ENCODE measurements at places on chromosomes 13 and 19. TPM values are rescaled to one million over a fixed set of nuclear protein-coding genes. Genes with fewer than 3 reads are reported as not detected.
A peak's percentile ranks its signal among the peaks of the same experiment; 100 is the strongest.

GRCh38 chr13:100520936-100521850 lies 67.4 kb downstream of the GGACT start:
- no peaks in the 10 kb centered on the region for H3K36me3 ChIP-seq
- H3K4me1 ChIP-seq: no peaks in the 10 kb centered on the region
- DNase-seq: no peak
- no peak overlapping the region for H3K27ac ChIP-seq
- H3K4me3 ChIP-seq: no peak overlapping the region

GRCh38 chr19:42206871-42207755 lies 10.4 kb downstream of the DEDD2 start:
- H3K27me3 ChIP-seq: no peaks in the 10 kb centered on the region
- DNase-seq: no peak
- peak overlapping the region; percentile 67 for H3K27ac ChIP-seq
- peaks cover 32% of the 10 kb centered on the region for H3K4me1 ChIP-seq
- no peak overlapping the region for H3K4me3 ChIP-seq

DNA sequence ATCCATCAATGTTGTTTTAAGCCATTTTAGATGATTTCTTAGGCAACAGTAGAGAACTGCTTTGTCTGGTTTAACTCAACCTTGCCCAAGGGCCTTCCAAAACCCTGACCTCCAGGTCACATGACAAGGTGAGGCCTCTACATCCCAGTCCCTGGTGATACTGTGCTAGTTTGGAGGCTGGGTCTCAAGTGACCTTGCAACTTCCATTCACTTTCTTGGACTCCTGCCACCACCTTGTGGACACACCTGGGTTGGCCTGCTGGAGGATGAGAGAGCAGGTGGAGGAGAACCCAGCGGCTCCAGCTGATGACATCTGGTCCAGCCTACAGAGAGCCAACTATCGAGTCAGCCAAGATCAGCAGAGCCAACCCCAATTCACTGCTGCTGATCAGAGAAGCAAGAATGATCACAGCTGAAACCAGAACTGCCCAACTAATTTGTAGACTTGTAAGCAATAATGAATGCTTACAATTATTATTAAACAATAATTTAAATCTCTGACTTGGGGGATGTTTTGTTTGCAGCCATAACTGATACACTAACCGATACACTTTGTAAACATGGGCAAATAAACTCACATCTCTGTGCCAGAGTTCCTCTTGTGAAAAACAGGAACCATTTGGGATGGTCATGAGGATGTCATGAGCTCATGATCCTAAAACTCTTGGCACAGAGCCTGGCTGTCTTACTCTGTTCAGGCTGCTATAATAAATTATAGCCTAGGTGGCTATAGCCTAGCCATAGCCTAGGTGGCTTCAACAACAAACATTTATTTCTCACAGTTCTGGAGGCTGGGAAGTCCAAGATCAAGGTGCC lies 11.5 kb downstream of the FAM187B start:
- H3K36me3 ChIP-seq: no peaks in the 10 kb centered on the region
- no peak for DNase-seq
- no peak overlapping the region for H3K4me3 ChIP-seq

GRCh38 chr13:36074659-36075058 lies 56.5 kb downstream of the DCLK1 start:
- H3K27ac ChIP-seq: no peak overlapping the region
- DNase-seq: no peak
- H3K27me3 ChIP-seq: no peaks in the 10 kb centered on the region
- H3K4me3 ChIP-seq: no peak overlapping the region

GRCh38 chr19:4830768-4831265 lies 695 bp downstream of the TICAM1 start:
- peaks cover 15% of the 10 kb centered on the region for H3K4me1 ChIP-seq
- no peak for DNase-seq
- H3K36me3 ChIP-seq: peaks cover 8% of the 10 kb centered on the region
- peak overlapping the region; percentile 89 for H3K4me3 ChIP-seq
- H3K27ac ChIP-seq: peak overlapping the region; percentile 44

- H3K36me3 ChIP-seq: peaks cover 14% of the 10 kb centered on the region
- peaks cover 56% of the 10 kb centered on the region for H3K4me1 ChIP-seq
Measured at GRCh38 chr19:1237754-1238368, at the start of gene CBARP. Gene CBARP (minus strand): TSS chr19:1238005. CDS start chr19:1236100, 1,905 bp downstream.

DNA sequence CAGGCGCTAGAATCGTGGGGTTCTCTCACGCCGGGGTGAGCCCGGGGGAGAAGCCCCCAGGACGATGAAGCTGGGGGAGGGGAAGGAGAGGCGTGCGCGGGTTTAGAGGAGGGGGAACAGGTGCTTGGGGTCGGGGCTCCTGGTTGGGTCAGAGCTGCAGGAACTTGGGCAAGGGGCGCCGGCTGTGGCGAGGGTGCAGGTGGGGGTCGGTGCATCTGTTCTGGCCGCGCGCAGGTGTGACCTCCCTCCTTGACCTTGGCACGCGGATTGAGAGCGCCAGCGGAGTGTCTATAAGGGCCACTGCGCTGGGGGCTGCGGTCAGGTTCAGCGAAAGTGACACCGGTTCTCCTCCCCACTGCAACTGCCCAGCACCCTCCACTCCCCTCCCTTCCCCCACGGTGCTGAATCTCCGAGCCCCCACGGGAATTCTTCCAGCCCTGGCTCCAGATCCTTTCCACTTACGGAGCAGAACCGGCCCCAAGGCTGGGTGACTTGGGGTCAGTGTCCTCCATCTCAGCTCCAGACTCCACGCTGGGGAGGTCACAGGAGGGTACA lies 618 bp downstream of the TMEM38A start:
- no peak for DNase-seq
- H3K4me3 ChIP-seq: peak overlapping the region; percentile 77
- peaks cover 16% of the 10 kb centered on the region for H3K4me1 ChIP-seq
- peaks cover 25% of the 10 kb centered on the region for H3K36me3 ChIP-seq
- no peak overlapping the region for H3K27ac ChIP-seq

- peaks cover 99% of the 10 kb centered on the region for H3K36me3 ChIP-seq
- DNase-seq: peak; percentile 54
- no peak overlapping the region for H3K4me3 ChIP-seq
- H3K27me3 ChIP-seq: no peaks in the 10 kb centered on the region
Measured at GRCh38 chr19:41299755-41300089, 10.2 kb upstream of the CCDC97 start.

GRCh38 chr19:10513223-10513622 lies 4.0 kb downstream of the S1PR5 start:
- no peaks in the 10 kb centered on the region for H3K36me3 ChIP-seq
- H3K27ac ChIP-seq: no peak overlapping the region
- H3K4me1 ChIP-seq: peaks cover 21% of the 10 kb centered on the region
- peaks cover 71% of the 10 kb centered on the region for H3K27me3 ChIP-seq
- H3K4me3 ChIP-seq: no peak overlapping the region

GRCh38 chr13:46354156-46355087 lies 32.6 kb downstream of the RUBCNL start:
- peak; percentile 89 for DNase-seq
- peak overlapping the region; percentile 78 for H3K27ac ChIP-seq
- H3K36me3 ChIP-seq: no peaks in the 10 kb centered on the region
- no peaks in the 10 kb centered on the region for H3K27me3 ChIP-seq

The EPSTI1 gene
- 21.3 TPM for total RNA-seq

The THAP8 gene
- 1.1 TPM for total RNA-seq

The KCNK6 gene
- 0.34 TPM for total RNA-seq

The COMP gene
- not detected for total RNA-seq

The TRPM4 gene
- 6.8 TPM for total RNA-seq

The MEDAG gene
- not detected for total RNA-seq

Data from SJSA1 (cell line).